ENCODE measurements at places on chromosomes 3 and 15.
A peak's percentile ranks its signal among the peaks of the same experiment; 100 is the strongest.

GRCh38 chr3:160478338-160478737 lies 28.8 kb upstream of the TRIM59 start:
- DNase-seq = no peak

DNA sequence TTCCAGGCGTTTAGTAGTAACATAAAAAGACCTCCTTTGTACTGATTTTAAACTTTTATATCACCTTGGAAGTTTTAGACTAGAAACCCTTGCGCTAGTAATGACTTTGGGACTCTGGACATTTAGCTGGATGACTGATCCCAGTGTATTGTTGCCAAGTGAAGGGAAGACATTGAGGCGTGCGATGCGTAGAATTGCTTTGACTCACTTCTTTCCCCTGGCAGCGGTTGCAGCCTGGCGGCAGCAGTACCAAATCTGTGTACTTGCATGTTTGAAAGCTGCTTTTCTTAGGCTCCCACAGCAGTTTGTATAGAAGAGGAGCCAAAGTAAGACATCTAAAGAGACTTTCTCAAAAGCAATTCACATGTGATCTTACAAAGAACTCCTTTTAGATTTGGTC lies 151.6 kb downstream of the BBX start:
- no peak for DNase-seq

DNA sequence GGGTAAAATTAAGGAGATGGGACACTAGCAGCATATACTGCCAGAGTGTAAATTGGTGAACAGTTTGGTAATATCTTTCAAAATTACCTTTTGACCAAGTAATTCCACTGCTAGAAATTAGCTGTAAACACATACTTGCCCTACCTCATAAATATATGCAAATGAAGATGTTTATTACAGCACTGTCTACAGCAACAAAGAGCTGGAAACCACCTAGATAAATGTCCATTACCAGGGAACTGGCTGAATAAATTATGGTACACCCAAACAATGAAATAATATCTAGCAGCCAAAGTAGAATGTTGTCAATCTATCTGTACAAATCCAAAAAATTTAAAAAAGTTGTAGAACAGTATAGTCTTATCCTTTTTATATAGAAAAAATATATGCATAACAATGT lies 105.9 kb upstream of the FAM3D start:
- DNase-seq = no peak

- peak; percentile 2 for DNase-seq
Measured at GRCh38 chr3:2099028-2099671, 484 bp downstream of the CNTN4 start.

DNA sequence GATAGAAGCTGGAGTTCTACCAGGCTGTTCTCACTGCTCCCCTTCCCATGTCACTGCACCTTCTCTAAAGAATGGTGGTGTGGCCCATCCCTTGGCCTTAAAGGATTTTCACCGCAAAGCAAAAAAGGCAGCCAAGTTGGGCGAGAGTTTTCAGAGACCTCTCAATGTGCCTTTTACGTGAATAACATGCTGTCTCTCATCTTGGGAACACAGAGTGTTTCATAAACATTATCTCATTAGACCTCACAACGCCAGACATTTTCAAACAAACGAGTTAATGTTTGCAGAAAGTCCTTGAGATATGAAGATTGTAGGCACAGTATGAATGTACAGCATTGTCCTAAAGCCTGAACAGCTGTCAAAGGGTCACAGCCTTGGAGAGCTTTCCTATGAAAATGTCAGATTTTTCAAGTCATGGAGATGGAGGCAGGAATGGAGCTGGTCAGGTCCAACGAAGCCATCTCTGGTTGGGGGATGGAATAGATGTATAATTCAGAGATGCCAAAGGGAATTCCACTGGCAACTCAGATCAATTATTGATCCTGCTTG lies 21.3 kb downstream of the TM4SF1 start:
- DNase-seq = no peak

DNA sequence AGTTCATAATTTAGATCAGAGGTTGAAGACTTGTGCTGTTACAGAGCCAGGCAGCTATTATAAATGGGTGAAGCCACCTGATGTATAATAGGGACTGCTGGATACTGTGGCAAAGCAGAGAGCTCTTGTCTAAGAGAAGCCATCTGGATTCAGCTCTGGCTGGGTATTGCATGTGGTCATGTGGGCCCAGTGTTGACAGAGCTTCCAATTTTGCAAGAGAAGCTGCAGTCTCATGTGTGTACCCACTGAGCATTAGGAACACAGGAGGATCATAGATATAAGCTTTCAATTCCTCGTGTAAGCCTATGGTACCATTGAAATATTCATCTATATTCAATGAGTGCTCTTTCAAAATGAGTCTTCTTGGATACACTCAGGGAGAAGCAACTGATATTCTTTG lies 303.9 kb upstream of the SLCO3A1 start:
- no peak for DNase-seq
